Hematopoietic multipotent progenitor cell (in vitro differentiated cells): ENCODE measurements at places on chromosomes 3 and 15.
A peak's percentile ranks its signal among the peaks of the same experiment; 100 is the strongest.

- no peak for DNase-seq
These were observed 33.8 kb upstream of the CTSH start for GRCh38 chr15:78978601-78979179.

DNA sequence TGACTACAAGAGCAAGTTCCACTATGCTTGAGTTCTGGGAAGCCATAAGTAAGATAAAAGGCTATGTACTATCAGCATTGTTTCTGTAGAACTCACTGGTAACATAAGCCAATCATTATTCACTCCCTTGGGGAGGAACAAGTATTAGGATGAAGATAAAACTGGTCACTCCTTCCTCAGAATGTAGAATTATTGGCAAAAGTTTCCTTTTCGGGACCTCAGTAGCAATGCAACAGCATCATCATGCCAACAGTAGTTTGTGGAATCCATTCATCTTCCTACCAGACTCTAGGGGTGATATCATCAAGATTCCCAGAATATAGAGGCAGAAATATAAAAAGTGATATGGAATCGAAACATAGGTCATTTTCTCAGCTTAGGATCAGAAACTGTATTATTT lies 209.5 kb downstream of the PLOD2 start:
- no peak for DNase-seq

GRCh38 chr15:69813881-69814280 lies 283.8 kb downstream of the TLE3 start:
- DNase-seq, result no peak

DNA sequence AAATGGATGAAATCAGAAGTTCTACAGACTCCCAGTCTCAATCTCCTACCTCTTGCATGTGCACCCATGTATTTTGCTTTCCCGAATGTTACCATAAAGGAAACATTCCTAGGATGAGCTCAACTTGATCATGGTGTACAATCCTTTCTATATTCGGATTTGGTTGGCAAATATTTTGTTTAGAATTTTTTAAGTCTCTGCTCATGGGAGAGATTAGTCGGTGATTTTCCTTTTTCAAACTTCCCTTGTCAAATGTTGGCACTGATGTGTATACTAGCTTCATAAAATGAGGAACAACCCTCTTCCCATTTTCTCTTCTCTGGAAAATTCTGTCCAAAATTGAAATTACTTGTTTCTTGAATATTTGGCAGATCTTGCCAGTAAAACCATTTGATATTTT lies 317.6 kb upstream of the RASGRP1 start:
- no peak for DNase-seq

DNA sequence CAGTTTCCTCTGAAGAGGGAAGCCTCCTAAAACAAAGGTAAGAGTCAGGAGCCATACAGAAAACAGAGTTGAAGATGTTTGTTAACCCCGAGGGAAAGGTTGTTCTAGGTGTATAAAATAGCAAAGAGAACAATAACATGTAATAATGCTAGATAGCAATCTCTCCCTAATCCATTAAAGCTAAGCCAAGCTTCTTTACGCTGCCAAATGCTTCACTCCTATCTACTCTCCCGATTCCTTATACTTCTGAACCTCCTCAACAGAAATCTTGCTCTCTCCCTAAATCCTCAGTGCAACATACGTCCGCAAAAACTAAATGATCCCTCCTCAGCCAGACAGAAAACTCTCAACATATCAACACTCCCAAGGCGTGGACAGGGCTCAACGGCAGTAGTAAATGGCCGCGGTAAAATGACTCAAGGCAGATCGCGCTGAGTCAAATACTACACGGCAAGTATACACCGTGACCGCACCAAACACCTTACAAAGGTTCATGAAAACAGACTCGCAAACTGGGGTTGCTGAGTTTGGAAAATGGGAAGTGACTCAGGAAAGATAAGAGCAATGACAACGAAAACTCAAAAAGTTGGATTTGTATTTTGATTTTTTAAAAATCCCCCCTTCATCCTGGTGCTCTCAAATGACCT lies 682 bp downstream of the CLDND1 start:
- peak; percentile 19 for DNase-seq
